ENCODE measurements at places on chromosomes 6 and 20.

DNA sequence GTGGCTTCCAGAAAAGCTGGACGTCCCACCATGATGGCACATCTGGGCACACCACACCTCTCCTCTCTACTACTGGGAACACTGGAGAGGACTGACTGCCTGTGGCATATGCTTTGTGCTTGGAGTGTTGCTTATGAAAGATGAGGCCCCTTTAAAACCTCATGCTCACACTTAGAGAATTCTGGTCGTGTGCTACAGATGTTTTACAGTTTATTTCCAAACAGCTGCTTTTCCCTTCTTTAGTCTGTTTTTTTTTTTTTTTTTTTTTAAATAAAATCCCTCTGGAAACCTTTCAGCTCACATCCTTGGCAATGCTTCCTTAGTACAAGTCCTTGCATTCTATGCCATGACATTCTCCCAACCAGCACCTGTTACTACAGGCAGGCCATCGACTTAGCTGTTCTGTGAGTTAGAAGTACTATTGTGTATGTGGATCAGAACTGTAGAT lies 60.3 kb downstream of the BMP6 start:
- DNase-seq, result no peak

- no peak for DNase-seq
Observed at GRCh38 chr20:11072982-11073381, 399.2 kb upstream of the JAG1 start.

DNA sequence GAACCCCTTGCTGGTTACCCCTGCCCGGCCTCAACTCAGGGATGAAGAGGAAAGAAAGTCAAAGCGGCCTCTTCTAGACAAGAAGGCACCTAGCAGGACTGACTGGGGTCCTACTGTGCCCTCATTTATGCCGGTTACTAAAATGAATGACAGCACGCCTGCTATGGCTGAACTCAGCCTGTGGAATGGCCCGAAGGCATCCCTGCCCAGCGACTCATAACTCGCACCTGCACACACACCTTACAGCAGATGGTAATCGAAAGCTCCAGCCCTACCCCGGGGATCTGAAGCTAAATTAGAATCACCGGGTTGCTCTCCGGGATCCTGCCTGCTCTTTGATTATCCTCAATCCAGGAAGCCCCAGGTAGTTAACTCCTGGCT lies 747 bp upstream of the TXNDC5 start:
- DNase-seq, result no peak

DNA sequence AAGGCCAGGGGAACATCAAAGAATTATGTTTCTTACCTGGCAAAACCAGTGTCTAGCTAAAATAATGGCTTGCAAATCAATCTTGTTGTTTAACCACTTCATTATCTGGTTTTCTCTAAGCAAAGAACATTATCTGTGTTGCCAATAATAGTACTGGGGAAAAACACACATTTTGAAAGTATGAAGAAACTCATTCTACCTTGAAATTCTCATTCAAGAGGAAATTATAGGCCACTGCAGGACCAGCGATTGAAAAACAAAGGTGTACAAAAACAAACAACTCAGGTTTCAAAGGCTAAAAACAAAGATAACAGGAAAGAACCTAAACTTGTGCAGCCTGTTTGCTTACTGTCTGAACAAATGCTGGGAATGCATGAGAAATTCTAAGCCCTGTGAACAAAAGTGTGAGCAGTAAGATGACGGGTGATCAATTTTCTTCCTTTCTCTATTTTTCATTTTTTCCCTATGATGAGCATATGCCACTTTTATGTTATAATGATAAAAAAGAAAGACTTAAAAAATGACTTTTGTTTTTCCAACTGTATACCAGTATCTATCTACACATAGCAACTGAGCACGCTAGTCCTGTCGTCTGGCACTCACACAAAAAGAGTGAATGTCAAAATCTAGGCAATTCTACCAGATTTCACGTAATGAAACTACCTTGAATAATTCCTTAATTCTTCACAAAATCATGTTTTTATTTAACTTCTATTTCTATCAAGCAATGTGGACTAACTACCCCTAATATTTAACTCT lies 117.9 kb downstream of the SGK1 start:
- no peak for DNase-seq

DNA sequence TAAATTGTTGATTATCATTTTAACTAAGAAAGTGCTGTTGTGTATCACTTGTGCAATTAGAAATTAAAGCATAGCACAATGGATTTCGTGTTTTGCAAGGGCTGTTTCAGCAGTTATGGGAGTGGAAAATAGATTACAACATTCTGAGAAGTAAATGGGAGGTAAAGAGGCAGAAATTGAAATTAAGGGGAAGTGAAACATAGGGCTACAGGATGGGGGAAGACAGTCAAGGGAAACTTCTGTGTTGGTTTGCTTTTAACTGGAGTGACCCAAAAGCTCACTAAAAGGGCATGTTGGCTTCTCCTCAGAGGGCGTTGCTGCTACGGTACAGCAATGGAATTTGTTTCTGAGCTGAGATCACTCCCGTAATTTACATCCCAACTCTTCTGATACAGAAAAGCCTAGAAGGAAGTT lies 147.5 kb downstream of the BCAS1 start:
- DNase-seq, result no peak

DNA sequence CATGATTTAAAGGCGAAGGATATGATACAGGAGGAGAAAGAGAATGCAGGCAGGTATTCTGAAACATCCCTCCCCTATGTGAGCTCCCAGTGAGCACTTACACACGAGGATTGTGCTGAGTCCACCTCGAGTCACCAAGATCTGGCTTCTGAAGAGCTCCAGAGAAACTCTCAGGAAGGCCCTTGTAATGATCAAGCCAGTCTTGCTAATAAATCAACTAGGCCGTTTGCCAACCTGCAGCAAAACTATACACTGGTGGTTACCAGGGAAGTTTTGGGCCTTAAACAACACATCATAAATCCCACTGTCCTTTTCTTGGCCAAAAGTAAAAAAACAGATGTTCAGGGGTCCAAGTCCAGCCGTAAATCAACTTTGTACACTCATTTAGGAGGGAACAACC lies 79.2 kb downstream of the STXBP5 start:
- DNase-seq, result no peak

DNA sequence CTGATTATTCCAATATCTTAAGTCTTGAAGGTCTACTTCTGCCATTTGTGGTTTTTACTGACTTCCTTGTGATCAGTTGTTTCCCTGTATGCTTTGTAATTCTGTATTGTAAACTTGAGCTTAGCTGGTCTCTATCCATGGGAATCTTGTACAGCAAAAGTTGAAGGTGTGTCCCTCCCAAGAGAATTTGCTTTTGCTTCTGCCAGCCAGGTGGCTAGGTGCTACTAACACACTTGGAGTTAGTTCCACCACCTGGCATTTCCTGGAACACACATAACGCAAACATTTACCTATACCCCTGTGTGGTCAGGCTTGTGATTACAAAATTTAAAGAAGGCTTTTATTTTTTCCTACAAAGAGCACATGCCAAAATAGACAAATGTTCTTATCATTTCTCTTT lies 141.2 kb downstream of the GRM4 start:
- no peak for DNase-seq

GRCh38 chr6:40803897-40804702 lies 216.9 kb upstream of the LRFN2 start:
- no peak for DNase-seq

DNA sequence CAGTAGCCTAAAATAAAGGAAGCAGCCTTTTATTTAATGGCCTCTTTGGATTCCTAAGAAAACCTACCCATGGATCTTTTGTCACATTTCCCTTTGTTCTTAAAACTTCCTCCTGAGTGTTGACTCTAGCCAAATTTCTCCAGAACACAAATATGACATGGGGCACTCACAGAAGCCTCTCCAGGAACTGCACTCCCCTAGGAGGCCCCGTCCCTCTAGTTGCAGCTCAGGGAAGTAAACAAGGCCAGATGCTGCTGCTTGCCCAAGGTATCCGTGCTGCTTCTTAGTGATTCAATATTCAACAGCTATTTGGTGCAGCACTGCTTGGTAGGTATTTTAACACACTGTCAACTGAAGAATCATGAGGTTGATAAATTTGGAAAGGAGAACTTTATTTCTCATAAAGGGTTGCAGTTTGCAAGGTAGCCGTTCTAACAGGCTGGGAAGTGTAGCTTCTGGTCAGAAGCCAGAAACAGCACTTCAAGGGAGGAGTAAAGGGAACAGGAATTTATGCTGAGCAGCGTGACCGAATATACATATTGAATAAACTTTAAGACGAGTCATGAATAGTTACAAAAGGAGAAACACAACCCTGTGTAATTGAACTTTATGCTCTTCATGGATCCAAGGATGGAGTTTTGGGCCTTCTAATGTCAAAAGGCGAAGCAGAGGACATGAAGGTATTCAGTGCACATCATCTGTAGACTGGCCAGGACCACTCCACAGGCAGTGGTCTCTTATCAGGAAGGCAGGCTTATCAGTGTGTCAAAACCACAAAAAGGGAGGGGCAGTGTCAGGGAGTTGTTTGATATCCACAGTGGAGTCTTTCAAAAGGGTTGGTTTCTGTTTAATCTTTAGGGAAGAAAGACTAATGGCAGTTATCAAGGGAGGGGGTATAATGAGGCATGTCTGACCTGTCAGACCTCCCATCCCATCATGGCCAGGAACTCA lies 63.3 kb downstream of the CD24 start:
- DNase-seq, result no peak

GRCh38 chr6:36094753-36095496 lies 35.4 kb upstream of the MAPK13 start:
- DNase-seq, result peak; percentile 37

- no peak for DNase-seq
Observed at GRCh38 chr6:5786321-5786968, 220.3 kb downstream of the NRN1 start.

DNA sequence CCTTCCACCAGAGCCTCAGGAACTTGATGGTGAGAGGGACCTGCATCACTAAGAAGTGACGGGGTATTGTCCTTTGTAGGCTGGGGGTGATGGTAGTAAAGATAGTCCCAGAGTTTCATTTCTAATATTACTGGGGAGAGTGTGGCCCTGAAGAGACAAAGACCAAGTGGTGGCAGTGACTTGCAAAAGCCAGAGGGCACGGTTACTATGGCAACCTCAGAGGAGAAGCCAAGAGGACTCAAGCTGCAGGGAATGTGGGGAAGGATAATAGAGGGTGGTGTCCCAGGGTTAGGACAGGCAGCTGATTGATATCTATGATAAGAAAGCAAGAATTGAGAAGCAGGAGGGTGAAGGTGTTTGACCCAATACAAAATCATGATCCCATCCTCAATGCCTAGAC lies 42.5 kb downstream of the HLA-G start:
- no peak for DNase-seq

- no peak for DNase-seq
Observed at GRCh38 chr20:38471987-38472512, 593 bp upstream of the RALGAPB start.

GRCh38 chr20:20793591-20793990 lies 81.1 kb upstream of the RALGAPA2 start:
- no peak for DNase-seq

- no peak for DNase-seq
Observed at GRCh38 chr6:24149296-24149695, 23.3 kb downstream of the NRSN1 start.

DNA sequence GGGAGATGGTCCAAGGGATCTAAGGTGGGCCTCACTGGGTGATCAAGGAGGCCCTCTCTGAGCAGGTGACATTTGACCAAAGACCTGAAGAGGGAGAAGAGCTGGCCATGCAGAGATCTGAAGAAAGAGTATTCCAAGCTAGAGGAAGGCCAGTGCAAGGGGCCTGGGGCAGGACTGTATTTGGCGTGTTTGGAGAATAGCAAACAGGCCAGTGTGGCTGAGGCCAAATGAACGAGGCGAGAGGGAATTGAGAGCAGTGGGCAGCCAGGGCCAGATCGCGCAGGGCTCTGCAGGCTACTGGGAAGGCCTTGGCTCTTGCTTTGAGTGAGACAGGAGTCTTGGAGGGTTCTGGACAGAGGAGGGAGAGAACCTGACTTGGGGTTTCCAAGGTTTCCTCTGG lies 9.3 kb downstream of the NOL4L start:
- DNase-seq, result no peak

- DNase-seq, result peak; percentile 42
Observed at GRCh38 chr20:478949-479429, 16.7 kb upstream of the TBC1D20 start.

DNA sequence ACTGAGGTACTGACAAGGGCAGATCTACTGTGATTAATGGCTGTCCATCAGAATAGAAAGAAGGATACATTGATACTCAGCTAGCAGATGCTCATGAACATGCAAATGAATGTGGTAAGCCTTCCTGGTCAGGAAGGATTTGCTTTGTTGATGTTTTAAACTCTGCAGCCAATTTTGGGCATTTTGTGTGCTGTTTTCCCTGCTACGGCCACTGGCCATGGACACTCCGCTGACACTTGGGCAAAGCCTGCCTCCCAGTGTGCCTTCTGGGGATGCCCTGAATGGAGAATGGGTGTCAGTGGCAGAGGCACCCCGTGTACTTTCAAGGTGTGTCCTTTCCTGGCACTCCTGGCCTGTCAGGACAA lies 113.1 kb downstream of the SOBP start:
- no peak for DNase-seq

GRCh38 chr6:159594750-159595117 lies 98.3 kb downstream of the SOD2 start:
- no peak for DNase-seq

- DNase-seq, result no peak
Observed at GRCh38 chr6:29558439-29559079, 973 bp downstream of the UBD start.

- DNase-seq, result no peak
Observed at GRCh38 chr6:17836293-17836692, 129.6 kb upstream of the NUP153 start.

GRCh38 chr6:135870722-135871121 lies 19.2 kb downstream of the PDE7B start:
- no peak for DNase-seq

- no peak for DNase-seq
Observed at GRCh38 chr6:44341095-44341890, 1.2 kb upstream of the SPATS1 start.

- DNase-seq, result no peak
Observed at GRCh38 chr20:41135187-41135887, 2.0 kb upstream of the PLCG1 start.
